Epithelial cell of proximal tubule (primary cell): ENCODE measurements at places on chromosomes 1 and 21.

DNA sequence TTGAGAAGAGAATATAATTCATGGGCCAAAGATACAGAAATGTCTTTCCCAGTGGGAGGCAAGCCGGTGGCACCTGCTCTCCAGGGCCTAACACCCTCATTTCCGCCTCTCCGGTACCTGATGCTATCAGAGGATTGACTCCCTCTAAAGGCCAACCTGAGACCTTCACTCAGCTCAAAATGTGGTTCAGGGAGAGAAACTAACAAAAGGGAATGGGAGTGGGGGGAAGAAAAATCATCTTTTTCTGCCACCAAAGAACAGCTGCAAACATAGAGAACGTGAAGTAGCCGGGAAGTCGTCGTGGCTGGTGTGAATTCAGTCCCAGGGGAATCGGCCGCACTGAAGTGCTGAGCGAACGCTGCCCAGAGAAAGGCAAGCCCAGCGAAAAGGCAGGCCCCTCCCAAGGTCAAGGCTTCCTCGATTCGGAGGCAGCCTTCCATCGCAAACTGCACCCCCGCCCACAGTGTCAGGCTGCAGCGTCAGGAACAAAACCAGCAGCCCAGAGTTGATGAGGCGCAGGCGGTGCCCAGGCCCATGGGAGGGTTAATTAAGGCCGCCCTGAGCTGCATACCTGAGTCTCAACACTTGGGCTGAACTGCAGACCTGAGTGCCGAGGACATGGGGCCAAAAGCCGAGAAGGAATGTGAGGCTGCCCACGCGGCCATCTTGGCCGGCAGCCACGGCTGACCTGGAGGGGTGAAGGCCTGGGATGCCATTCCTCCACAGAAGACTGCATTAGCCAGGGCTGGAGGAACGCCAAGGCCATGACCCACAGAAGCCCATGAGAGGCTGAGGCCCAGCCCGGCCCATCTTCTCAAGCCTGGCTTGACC lies 160.2 kb downstream of the PSMG1 start:
- DNase-seq = peak; percentile 85

GRCh38 chr1:165397944-165398343 lies 41.4 kb upstream of the LMX1A start:
- no peak for DNase-seq

- no peak for DNase-seq
Measured at GRCh38 chr21:46002841-46003574, 21.4 kb downstream of the COL6A1 start.

DNA sequence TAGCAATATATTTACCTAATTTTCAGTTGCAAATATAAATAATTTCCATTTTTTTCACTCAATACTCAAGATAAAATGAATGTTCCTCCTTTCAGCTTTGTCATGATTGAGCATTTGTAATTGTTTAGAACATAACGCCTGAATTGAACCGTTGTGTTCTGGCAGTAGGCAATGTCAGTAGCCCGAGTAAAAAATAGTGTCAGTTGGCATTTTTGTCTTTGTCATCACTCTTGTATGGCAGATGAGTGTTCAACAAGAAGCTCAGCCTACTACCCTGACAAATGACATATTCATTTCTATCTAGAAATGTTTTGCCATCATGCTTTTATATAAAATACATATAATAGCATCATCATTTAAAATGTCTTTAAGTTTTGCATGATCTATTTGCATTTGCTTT lies 691.4 kb upstream of the NCAM2 start:
- no peak for DNase-seq

- DNase-seq = no peak
Measured at GRCh38 chr1:14974361-14974760, 179.2 kb upstream of the TMEM51 start.

DNA sequence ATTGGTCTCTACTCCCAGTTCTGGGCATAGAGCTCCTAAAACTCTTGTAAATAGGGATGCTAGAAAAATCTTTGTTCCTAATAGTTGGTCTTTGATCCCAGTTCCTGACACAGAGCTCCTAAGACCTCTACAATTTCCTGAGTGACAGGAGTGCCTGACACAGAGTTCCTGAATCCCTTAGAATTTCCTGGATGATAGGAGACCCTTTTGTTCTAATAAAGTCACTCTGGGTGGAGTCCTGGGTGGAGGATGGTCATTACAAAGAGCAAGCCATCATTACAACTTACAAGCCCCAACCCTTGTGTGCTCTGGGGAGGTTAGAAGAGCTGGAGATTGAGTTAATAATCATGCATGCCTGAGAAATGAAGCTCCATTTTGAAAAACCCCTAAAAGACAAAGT lies 58.4 kb downstream of the ZZZ3 start:
- no peak for DNase-seq

DNA sequence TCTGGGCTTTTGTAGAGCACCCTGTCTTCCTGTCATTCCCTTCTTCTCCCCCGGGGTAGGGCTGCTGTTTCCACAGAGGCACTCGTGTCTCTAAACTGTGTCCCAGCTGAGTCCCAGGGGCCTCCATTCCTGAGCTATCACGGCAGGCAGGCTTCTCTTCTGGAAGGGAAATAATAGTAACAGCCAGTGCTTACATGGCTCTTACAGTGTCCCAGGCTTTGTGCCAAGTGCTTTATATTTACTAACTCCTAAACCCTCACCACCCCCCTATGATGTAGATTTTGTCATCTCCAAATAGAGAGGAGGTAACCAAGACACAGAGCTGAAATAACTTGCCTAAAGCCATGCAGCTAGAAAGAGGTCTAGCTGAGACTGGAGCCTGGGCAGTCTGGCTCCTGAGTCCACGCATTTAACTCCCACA lies 1.4 kb upstream of the CELF3 start:
- DNase-seq = no peak
